ENCODE measurements at places on chromosomes 2 and 18.
A peak's percentile ranks its signal among the peaks of the same experiment; 100 is the strongest.

- no peak for DNase-seq
These were observed 44.5 kb downstream of the USP34 start for GRCh38 chr2:61426267-61426897.

DNA sequence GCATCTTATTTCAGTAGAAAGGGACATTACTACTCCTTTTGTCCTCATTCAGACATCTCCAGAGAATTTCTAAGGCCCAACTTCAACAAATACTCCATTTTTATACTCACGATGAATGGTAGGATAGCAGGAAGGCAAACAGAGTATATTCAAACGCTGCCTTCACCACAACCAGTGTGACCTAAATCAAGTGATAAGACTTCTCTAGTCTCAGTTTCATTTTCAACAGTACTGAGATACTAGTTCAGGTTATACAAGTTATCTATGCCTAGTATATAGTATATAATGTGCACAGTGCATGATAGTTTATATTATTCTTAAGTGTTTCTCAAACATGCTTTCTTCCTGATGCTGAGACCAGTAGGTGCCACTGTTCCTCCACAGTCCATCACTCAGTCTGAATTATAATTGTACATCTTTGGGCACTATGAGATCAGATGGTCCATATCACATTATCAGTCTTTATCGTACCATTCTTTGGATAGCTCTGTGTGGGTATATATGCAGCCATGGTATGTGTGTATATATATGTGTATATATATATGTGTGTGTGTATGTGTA is 66.3 kb upstream of the RPE start:
- peak; percentile 17 for DNase-seq

GRCh38 chr18:23307567-23308295 is 145.4 kb upstream of the RIOK3 start:
- no peak for DNase-seq

GRCh38 chr18:58064406-58064998 is 20.5 kb downstream of the NEDD4L start:
- DNase-seq, result no peak

Measured in NCI-H1417 (cell line).